ENCODE measurements at places on chromosomes 5 and 9.
A peak's percentile ranks its signal among the peaks of the same experiment; 100 is the strongest.

DNA sequence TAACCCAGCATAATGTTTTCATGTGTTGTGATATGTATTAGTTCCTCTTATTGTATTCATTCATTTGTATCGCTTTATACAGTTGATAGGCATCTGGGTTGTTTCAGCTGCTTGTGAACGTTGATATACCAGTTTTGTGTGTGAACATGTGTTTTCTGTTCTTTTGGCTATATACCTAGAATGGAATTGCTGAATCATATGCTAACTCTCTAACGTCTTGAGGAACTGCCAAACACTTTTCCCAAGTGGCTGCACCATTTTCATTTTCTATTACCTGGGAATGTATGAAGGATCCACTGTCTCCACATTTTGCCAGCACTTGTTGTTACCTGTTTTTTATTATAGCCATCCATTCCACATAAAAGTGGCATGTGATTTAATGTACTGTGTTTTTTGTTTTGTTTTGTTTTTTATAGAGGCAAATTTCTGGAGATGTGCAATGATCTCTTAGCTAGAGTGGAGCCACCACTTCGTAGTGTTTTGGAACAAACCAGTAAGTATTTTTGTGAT, 34.6 kb downstream of the HSPA4 start:
- peak; percentile 37 for DNase-seq

DNA sequence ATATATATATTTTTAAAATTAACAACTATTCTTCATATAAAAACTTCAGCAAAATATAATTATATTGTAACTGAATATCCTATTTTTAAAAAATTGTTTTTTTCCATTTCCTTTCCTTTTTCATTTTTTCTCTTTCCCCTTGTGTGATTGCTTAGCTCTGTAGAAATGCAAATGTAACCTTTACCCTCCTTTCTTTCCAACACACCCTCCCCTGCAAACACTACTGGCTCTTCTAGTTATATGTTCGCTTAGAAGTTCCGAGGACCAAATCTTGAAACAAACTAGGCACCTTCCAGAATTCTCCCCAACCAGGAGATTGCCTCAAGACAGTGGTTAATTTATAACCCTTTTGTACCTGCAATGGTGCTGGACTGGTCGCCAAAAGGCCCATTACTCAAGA, 1980.0 kb upstream of the CDH6 start:
- DNase-seq = no peak

DNA sequence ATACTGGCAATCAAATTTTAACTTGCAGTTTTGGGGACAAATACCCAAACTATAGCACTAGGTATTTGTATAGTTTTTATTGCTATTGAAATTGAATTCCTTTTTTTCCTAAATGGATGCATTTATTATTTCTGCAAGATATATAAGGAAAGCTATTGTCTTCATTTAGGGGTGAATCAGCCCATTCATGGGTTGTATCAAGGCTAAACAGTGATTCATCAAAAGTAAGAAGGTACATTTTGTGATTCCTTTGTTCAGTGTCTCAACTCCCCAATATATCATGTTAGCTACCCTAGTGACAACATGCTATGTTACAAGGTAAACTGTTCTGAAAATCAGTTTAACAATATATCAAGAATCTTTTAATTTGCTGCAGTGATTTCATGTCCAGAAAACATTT, 185.7 kb downstream of the PLK2 start:
- DNase-seq = no peak

DNA sequence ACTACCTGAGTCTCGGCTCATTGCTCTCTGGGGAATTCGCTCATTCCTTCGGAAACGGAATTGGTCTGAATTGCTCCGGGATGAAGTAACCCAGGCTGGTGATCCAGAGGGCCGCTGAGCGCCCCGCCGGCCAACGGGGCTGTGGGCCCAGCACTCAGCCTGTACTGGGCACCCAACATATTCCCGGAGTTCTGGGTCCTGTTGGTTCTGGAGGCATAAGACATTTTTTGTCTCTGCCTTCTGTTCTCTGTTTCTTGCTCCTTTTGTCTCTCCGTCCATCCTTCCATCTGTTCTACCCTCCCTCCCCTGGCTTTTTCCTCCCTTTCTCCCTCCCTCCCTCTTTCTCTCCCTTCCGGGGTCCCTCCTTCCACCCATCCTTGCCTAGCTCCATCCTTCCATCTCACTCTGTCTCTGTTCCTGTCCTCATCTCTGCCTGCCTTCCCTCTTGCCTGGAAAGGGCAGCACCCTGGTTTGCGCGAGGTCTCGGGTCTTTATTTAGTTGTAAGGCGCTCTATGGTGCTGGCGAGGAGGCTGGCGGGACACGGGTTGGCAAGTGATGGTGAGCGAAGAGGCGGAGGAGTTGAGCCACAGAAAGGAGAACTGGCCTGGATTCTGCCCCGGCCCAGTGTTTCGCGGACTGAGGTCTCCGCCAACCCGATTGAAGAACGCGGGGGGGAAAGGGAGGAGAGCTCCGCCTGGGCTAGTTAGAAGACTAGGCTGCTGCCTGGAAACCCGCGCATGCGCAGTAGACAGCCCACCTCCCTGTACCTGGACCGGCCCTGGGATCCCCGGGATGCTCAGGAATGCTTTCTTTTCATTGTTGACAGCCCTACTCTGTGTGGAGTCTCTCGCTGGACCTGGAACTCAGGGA, 1468.0 kb downstream of the FOXD4L5 start:
- peak; percentile 82 for DNase-seq

DNA sequence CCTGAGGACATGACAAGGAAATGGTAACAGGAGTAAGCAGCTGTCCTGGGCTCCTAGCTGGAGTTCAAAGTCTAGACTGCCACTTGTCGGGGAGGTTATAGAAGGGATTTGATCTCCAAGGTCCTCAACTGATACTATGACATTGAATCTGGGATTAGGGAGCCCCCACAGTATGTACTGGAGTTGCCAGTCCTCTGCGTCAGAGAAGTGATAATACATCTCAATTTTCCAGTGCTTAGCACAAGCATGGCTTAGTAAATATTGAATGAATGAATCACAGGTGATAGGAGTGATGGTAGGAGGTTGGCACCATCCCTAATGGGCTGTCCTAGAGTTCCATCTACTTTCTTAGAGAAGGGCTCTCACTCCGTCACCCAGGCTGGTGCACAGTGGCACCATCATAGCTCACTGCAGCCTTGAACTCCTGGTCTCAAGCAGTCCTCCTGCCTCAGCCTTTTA, 6.2 kb upstream of the TPM2 start:
- DNase-seq = no peak

DNA sequence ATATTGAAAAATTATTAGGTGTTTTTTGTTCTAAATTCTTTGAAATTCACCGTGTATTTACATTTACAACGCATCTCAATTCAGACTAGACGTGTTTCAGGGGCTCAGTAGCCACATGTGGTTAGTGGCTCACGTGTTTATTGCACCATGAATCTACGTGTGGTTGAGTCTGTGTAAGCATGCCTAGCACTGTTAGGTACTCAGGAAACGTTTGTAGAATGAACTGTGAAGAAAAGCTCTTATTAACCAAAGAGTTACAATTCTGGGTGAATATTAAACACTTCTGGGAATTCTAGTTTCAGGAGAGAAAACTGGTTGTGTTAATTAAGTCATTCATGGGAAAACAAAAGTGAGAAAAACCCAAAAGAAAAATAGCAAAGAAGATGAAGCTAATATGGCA, 117.5 kb upstream of the CDH6 start:
- DNase-seq = no peak

- DNase-seq = no peak
Measured at GRCh38 chr5:10195301-10195700, 54.4 kb downstream of the ATPSCKMT start.

DNA sequence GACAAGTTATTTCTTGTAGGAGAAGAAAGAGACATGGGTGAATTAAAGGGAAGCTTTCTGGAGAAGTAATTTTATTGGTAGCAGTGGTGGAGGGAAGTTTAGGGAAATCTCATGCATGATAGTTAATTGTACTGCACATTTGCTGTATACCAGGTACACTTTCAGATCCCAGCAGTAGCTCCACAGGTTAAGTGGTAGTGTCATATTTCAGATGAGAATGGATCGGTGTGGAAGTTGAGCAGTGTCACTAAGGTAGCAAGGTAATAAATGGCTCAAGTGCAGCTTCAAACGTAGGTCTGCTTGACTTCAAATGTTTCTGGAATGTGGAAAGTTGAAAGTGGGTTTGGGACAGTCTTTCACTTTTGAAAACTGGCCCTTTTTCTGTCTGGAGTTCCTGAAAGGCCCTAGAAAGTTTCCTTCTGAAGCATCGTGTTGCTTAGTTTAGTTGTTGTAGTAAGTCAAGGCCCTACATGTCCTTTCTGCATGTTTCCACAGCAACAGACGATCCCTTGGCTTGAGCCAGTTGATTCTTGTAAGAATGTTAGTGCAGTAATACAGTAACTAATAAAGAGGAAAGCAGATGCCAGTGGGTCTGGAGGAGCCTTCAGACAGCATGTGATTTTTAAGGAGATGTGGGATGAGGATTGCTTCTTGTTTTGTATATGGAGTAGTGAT, 3.7 kb downstream of the CLTA start:
- DNase-seq = no peak

- no peak for DNase-seq
Measured at GRCh38 chr5:78771260-78772205, 123.0 kb upstream of the LHFPL2 start.

DNA sequence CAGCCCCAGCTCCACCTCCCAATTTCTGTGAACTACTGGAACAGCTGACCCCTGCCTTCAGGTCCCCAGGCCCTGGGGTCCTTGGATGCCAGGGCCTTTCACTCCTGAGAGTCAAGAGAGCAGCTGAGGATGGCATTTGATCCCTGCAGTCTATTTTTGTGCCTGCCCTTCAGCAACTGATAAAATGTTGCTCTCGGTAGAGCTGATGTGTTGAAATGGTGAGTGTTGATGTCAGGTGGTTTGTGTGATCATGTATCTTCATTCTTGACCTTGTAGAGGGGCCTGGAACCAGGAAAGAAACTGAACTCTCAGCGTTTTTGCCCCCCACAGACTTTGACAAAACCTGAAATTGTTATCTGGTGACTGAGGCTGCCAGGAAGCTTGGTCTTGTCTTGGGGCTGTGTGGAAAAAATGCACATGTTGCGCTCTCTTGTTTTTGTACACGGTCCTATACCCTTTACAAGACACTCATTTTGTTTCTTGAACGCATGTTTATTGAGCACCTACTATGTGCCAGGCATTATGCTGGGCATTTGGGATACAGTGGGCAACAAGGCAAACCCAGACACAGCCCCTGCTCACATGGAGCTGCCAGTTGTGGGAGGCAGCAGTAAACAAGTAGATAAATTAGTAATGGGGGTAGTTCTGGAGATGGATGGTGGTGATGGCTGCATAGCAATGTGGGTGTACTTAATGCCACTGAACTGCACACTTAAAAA, 78.3 kb downstream of the PPARGC1B start:
- no peak for DNase-seq

- no peak for DNase-seq
Measured at GRCh38 chr5:121008041-121008440, 543.9 kb downstream of the PRR16 start.

DNA sequence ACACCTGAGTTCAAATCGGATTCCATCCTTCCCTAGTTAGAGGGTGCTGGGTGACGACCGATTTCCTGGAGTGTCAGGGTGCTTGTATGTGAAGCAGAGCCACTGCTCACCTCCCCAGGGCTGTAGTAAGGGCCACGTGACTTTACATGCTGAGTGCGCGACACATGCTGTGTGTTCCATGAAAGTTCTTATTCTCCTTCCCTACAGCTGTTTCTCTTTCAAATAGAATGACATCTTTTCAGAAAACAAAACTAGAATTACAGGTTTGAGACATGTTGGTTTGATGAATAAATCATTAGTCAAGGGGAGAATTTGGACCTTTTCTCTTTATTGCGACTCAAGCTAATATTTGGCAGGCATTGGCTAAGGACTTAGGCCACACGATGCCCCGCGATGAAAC, 113.1 kb downstream of the JMY start:
- DNase-seq = no peak

DNA sequence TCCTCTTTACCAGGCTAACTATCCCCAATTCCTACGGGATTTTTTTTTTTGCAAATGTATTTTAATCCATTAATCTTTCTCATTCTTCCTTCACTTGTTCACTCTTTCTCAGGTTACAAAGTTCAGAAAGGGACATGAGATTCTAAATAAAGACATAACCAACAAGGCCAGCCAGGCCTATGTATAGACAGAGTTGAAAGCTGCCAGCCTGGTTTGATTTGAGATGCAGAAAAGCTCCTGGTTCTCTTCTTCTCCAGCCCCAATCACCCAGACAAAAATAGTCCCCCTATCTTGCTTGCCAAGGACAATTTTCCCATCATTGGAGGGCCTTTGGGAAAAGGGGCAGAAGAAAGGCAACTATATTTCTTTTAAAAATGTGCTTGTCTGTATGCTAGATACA, 398.8 kb downstream of the NFIB start:
- DNase-seq = no peak

- DNase-seq = no peak
Measured at GRCh38 chr5:29252390-29252789, 1941.1 kb upstream of the CDH6 start.

DNA sequence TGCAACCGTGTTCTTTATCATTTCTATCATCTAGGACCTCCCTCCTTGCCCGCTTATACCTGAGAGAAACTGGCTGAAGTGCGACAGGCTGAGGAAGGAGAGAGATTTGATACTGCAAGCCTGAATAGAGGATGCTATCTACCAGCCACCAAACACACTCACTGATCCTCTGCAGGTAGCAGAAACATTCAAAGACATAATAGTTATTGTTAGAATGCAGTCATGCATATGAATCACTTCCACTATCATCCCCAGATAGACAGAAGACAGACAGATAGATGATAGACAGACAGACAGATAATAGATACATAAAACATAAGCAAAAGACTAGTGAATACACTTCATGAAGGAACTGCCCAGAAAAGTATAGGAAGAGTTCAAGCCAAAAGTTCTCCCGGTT, 32.9 kb downstream of the FAM81B start:
- no peak for DNase-seq

DNA sequence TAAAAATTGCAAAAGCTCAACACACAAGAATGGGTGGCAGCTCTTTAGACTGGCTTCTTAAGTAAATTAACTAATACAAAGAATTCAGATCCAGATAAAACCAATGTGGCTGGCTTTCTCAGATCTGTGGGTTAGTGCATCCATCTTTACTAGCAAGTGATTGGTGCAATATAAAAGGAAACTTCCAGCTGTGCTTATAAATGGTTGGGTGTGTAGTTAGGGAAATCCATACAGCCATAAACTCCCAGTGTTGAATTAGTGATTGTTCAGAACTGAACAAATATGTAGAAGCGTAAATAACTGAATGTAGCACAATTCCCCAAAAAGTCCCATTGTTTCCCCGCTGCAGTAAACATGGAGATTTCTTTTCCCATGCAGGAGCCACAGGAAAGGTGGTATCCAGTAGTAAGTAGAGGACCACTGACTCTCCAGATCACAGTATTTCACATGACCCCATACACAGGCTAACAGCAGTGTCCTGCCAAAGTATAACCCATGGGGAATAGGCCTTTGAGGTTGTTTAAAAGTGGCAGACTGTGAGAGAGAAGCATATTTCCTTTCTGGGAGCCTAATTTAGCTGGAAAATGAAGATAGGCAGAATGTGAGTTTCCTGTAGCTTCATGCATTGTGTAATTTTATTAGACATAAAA, 173.1 kb upstream of the SLC12A2 start:
- DNase-seq = no peak

- DNase-seq = peak; percentile 52
Measured at GRCh38 chr5:131536211-131536826, 98.7 kb downstream of the RAPGEF6 start.

- DNase-seq = peak; percentile 93
Measured at GRCh38 chr5:57889558-57889957, 406.9 kb upstream of the ACTBL2 start.
